Cortex of kidney (tissue), 1 donor: ENCODE measurements at places on chromosomes 1 and 21.

DNA sequence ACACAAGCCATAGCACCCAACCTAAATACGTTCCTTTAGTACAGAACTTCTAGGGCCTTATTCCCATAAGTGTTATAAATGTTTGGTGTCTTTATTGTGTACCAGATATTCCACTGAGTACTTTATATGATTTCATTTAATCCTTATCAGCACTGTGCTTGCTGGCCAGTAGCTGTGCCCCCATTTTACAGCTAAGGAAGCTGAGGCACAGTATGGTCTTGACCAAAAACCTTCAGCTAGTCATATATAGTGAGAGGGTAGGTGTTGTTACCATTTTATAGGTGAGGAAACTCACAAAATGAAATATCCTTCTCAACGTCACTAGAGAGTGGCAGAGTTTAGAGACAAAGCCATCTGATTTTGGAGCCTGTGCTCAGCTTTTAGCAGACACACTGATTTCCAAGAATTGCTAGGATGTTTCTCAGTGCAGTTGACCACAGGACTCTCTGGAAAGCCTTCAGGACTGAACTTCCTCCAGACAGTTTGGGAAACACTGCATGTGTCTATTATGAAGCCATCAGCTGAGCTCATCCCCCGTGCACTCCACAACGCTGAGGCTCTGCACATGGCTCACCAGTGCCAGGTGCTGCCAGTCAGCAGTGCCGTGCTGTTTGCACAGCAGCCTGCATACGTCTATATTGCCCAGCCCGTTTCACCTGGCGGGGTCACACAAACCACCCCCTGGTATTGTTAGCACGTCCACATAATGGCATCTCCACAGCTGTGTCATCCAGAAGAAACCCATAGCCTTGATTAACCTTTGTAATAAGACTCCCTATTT, 15.4 kb downstream of the NPPA start:
- DNase-seq: no peak

DNA sequence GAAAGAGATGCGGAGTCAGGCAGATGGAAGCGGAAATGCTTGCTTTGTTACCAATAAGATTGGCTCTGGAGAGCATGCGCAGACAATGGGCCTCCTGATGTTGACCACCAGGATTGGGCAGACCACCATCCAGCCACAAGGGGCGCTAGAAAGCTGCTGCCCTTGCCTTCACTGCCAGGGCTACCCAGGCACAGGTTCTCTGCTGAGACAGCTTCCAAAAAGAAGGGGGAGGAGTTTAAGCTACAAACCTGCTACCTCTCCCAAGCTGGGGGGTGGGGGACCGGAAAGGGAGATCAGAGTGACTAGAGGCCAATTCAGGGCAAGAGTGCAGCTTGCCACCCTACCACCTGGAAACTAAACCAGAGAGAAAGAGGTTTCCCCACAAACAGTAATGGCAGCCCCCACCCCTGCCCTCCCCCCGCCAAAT, 369.7 kb downstream of the RRAGC start:
- DNase-seq: no peak

- no peak for DNase-seq
These were observed 442 bp upstream of the AHCYL1 start for GRCh38 chr1:109984190-109984455.

- DNase-seq: no peak
These were observed 79.6 kb downstream of the PROX1 start for GRCh38 chr1:214067397-214067796.

DNA sequence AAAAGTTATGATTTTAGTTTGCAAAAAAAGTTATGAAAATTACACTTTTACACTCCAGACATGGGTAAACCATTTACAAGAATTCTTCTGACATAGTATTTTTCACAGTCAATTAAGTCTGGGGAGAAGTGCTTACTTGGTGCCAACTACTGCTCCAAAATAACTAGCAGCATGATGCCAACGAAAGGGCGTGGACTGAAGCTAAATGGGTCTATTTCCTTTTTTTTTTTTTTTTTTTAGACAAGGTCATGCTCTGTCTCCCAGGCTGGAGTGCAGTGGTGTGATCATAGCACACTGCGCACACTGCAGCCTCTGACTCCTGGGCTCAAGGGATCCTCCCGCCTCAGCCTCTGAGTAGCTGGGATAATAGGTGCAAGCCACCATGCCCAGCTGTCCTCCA, 43.2 kb downstream of the FMO4 start:
- DNase-seq: no peak

- no peak for DNase-seq
These were observed 26.4 kb upstream of the IL12RB2 start for GRCh38 chr1:67281244-67281643.

- no peak for DNase-seq
These were observed 188.4 kb downstream of the ZZZ3 start for GRCh38 chr1:77494026-77494425.

DNA sequence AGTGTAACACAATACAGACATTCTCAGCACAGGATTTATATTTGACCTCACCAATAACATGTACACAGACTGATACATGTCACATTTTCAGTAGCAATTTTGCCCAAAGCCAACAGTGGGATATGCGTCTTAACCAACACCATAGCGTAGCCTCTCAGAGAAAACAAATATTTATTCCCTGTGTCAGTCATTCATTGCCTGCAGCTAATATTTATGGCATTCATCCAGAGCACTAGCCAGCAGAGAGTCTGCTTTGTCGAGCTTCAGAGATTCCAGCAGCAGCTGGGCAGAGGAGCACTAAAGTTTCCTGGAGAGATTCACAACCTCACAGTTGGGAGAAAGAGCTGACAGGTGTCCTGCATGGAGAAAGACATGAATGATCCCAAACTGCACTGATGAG, 400.7 kb upstream of the DAB1 start:
- no peak for DNase-seq

DNA sequence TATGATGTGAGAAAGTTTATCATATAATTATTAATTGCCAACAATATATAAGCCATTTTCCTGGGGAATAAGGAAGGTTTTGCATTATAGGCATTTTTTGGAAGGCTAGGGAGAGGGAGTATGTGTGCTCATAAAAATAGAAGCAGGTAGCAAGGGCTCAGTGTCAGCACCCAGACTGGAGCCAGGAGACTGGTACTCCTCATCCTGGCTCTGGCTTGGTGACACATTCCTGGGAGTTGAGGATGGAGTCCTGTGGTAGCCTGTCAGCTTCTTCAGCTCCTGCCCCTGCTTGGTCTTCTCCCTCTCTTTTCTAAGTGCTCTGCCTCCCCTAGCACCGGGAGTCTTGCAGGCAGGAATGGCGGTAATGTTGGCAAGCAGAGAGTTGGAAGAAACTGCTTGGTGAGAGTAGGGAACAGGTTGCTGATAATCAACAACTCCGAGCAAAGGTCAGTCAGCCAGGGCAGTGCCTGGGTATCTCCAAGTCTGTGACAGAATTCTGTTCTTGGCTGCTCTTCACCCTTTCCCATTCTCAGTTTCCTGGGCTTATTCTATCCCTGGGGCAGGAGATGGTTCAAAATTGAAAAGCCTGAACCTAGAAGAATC, 23.0 kb downstream of the GIPC2 start:
- no peak for DNase-seq

DNA sequence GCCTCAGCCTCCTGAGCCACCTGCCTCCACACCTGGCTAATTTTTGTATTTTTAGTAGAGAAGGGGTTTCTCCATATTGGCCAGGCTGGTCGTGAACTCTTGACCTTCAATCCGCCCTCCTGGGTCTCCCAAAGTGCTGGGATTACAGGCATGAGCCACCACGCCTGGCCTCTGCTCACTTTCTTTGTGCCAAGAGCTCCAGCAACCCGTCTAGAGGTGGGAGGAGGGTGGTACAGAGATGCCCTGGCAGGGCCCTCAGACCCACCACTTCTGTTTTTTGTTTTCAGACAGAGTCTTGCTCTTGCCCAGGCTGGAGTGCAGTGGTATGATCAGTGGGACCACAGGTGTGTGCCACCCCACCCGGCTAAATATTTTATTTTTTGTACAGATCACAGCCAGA, 6.9 kb upstream of the SYNC start:
- no peak for DNase-seq

DNA sequence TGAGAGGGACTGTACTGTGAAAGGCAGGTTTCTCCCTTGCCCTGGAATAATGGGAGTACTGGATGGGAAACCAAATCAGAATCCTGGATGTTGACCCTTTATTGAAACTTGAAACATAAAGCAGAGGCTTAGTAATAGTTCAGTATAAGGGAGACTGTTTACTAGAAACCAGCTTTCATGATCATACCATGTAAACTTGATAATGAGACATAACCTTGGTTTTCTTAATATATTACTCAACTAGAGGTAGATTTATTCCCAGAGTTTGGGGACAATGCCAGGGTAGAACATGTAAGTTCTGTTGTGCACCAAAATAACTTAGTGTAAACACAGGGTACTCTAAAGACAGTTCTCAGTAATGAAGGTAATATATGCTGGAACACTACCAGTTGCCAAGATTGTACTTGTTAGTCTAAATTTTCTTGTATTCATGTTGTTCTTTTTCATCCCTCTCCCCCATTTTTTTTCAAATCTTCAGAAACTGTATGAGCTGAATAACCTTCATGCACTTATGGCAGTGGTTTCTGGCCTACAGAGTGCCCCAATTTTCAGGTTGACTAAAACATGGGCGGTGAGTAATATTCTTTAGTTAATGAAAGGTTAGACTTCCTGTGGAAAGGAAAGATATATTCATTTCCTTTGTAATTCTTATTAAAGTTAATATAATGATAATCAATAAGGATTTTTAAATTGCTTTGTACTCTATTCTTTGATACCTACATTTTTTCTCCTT, 49.6 kb downstream of the ANGPTL1 start:
- no peak for DNase-seq

DNA sequence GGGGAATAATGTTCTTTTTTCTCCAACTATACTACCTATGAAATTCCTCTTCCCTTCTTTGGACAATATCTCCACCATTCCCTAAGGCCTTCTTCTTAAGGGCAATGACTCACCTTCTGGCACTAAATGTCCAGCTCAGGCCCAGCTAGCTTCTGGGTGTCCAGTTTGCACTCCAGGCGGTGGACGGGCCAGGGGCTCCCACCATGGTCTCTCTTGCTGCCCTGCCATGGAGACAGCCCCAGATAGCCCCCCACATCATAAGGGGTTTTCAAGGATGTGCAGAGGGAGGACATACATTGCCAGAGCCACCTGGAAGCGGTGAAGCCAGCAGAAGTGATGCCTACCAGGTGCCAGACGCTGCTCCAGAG, 43.8 kb downstream of the C1orf198 start:
- no peak for DNase-seq

DNA sequence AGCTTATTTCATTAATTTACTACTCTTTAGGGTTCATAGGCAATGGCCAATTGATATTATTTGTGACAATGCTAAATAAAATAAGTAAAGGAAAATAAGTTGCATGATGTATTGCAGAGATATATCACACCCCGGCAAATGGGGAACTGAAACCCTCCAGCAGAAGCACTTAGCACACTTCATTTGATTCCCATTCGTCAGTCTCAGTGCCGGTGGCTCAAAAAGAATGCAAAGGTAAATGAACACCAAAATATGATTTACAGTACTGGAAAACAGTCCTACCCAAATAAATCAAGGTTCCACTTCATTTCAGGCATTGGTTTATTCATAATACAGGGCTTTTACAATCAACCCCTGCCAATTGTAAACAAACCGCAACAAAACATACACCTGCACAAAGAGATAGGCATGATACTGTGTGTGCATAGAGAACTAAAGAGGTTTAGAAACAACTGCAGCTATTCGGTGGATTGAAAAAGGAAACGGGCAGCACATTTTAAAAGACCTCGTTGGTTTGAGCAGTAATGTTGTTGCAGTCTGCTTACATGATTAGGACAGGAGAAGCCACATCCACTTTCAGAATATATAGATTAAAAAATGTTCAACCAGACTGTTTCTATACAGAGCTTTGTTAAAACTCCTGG, 1019.2 kb downstream of the TTLL7 start:
- no peak for DNase-seq

DNA sequence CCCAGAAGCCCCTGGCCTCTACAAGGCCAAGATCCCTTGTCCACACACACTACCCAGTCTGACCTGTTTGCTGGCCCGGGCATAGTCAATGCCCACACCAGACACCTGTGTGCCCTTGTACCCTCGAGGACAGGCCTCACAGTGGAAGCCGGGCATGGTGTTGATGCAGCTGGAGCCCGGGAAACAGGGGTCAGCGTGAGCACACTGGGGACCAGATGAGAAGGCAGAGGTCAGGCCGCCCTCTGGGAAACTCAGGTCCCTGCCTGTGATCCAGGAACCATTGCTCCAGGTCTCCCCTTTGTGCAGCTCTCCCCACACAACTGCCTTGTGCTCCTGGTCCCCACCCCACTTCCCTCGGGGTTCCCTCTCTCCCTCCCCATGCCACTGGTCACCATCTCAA, 5.5 kb downstream of the THBS3 start:
- DNase-seq: no peak

- no peak for DNase-seq
These were observed 4.4 kb upstream of the ADAMTS1 start for GRCh38 chr21:26849428-26850115.

- DNase-seq: no peak
These were observed 1078.3 kb downstream of the NCAM2 start for GRCh38 chr21:22076471-22076870.

DNA sequence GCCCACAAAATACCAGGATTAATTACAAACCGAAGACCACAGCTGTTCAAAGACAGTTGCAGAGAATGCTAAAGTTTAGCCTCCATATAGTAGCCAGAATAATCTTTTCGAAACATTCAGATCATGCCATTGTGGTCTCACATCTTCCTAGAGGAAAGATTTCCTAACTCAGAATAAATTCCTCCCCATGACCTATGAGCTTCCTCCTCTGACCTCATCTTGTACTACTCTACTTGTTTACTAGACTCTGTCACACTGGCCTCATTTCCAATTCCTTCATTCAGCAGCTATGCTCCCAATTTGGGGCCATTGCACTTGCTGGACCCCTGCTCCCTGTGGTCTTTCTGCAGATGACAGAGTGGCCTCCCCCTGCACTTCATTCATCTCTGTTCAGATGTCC, 71.8 kb upstream of the LRRC53 start:
- DNase-seq: no peak

- no peak for DNase-seq
These were observed 3.7 kb upstream of the SF3B4 start for GRCh38 chr1:149931212-149931790.
